Large intestine (tissue), 12 donors: ENCODE measurements at places on chromosomes 12 and 14. TPM values are rescaled to one million over a fixed set of nuclear protein-coding genes. Genes with fewer than 3 reads are reported as not detected.

GPX2 gene
- polyA plus RNA-seq = 26.6 TPM

GRCh38 chr14:50062438-50063085, 53.8 kb downstream of the VCPKMT start:
- peak; percentile 86 for DNase-seq
- peak overlapping the region; percentile 88 for H3K27ac ChIP-seq
- H3K4me3 ChIP-seq = no peak overlapping the region
- peaks cover 56% of the 10 kb centered on the region for H3K4me1 ChIP-seq
- H3K27me3 ChIP-seq = no peaks in the 10 kb centered on the region
- H3K36me3 ChIP-seq = no peaks in the 10 kb centered on the region

GRCh38 chr12:99712281-99712680, 64.7 kb downstream of the GARIN6 start:
- H3K27ac ChIP-seq = no peak overlapping the region
- no peak overlapping the region for H3K4me3 ChIP-seq
- DNase-seq = no peak
- no peaks in the 10 kb centered on the region for H3K36me3 ChIP-seq

GRCh38 chr12:46384451-46385309, 12.1 kb upstream of the SLC38A2 start:
- no peaks in the 10 kb centered on the region for H3K27me3 ChIP-seq
- no peaks in the 10 kb centered on the region for H3K36me3 ChIP-seq
- peak overlapping the region; percentile 97 for H3K27ac ChIP-seq
- peaks cover 14% of the 10 kb centered on the region for H3K4me1 ChIP-seq

DNA sequence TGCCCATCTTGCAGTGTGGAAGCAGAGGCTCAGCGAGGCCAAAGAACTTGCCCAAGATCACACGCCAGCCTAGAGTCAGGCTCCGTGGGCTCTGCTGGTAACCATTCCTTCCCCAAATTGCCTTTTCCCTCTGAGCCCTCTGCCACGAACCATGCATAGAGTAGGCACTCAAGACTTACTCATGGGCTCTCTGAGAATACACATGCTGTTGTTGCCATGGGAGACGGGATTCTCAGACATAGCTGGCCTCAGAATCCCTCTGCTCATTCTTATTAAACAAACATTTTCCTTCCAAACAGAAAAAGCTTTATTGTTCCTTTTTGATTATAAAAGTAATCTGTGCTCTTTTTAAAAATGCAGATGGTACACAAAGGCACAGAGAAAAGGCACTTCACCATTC, 52.5 kb upstream of the WSCD2 start:
- no peak for DNase-seq
- H3K4me1 ChIP-seq = no peaks in the 10 kb centered on the region
- H3K27ac ChIP-seq = no peak overlapping the region
- no peaks in the 10 kb centered on the region for H3K36me3 ChIP-seq

DNA sequence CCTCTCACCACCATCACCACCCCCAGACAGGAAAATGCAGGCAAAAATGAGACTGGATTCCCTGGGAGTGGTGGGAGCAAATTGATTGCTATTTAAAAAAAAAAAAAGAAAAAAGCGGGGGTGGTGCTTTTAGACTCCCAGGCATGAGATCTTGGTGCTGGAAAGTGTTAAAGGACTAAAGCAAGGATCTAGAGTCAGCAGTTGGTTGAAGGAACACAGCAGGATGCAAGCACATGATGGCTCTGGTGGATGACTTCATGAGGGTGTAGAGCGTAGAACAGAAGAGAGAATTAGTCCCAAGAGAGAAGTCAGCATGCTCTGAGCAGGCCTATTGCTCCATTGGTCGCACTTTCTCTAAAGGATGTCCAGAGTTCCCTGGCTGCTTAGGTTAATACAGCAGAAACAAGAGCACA, 183.8 kb upstream of the HMGA2 start:
- no peak for DNase-seq
- no peak overlapping the region for H3K4me3 ChIP-seq
- no peaks in the 10 kb centered on the region for H3K27me3 ChIP-seq
- no peaks in the 10 kb centered on the region for H3K4me1 ChIP-seq
- H3K27ac ChIP-seq = no peak overlapping the region
- H3K36me3 ChIP-seq = no peaks in the 10 kb centered on the region

IFNG-AS1 gene
- 0.13 TPM for polyA plus RNA-seq

DNA sequence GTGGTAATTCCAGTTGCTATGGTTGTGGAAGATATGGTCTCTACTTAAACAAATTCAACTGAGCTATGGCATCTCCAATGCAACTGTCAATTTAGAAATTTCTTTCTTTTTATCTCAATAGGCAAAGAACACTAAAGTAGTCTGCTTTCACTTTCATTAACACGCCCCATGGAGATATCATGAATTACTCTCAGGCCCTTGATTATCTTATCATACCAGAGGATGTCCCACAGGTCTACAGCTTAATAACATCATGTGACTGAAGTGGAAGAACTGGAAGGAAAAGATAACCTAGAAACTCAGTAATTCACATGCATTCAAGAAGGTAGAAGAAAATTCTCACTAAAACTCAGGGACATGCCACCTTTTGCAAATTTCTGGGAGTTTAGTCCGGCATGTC, 114.3 kb downstream of the FLRT2 start:
- H3K27ac ChIP-seq = no peak overlapping the region
- no peaks in the 10 kb centered on the region for H3K36me3 ChIP-seq
- H3K27me3 ChIP-seq = no peaks in the 10 kb centered on the region
- no peaks in the 10 kb centered on the region for H3K4me1 ChIP-seq
- H3K4me3 ChIP-seq = no peak overlapping the region

- H3K27ac ChIP-seq = no peak overlapping the region
- DNase-seq = no peak
- H3K4me1 ChIP-seq = peaks cover under 1% of the 10 kb centered on the region
These were observed 38.2 kb upstream of the TSPAN9 start for GRCh38 chr12:3038926-3039510.

EID3 gene
- polyA plus RNA-seq = 2.4 TPM

GRCh38 chr14:67705211-67705610, 3.5 kb downstream of the RDH12 start:
- H3K4me1 ChIP-seq = peaks cover 2% of the 10 kb centered on the region
- no peak overlapping the region for H3K27ac ChIP-seq

DNA sequence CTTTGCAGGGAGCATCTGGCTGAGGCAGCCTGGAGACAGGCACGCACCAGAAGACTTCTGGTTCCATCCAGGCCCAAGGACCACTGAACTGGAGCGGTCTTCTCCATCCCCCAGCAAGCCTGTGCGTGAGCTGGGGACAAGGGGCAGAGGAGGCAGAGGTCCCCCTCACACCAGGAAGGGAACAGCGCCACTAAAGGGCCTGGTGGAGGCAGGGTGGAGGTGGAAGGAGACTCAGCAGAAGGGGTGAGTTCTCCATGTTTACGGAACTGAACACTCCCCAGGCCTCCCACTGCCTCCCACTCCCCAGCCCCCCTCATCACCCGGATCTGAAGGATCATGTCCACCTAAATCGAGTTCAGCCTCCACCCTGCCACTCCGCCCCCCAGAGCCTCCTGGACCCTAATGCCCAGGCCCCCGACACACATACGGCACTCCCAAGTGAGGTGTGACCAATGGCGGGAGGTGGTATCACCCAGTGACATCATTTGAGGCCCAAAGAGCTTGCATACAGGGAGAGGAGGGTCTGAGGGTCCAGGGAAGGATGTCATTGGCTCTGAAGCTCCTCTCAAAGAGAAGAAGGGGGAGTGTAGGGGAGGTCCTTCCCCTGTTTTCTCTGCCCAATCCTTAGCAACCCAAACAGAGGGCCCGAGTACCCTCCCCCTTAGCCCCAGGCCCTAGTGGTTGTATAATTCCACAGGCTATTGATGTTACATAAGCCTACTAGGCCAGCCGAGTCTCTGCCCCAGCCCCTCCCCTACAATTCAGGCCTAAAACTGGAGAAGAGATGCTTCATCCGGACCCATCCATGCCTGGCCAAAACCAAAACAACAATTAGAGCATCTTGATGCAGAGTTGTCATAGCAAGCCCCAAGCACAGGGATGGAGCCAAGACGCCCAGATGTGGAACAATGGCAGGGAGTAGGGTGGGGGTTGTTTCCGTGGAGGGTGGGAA, 1.0 kb downstream of the FAIM2 start:
- H3K27ac ChIP-seq = peak overlapping the region; percentile 48
- no peaks in the 10 kb centered on the region for H3K36me3 ChIP-seq
- no peaks in the 10 kb centered on the region for H3K4me1 ChIP-seq
- peaks cover 42% of the 10 kb centered on the region for H3K27me3 ChIP-seq
- peak; percentile 30 for DNase-seq
- H3K4me3 ChIP-seq = peak overlapping the region; percentile 27

DNA sequence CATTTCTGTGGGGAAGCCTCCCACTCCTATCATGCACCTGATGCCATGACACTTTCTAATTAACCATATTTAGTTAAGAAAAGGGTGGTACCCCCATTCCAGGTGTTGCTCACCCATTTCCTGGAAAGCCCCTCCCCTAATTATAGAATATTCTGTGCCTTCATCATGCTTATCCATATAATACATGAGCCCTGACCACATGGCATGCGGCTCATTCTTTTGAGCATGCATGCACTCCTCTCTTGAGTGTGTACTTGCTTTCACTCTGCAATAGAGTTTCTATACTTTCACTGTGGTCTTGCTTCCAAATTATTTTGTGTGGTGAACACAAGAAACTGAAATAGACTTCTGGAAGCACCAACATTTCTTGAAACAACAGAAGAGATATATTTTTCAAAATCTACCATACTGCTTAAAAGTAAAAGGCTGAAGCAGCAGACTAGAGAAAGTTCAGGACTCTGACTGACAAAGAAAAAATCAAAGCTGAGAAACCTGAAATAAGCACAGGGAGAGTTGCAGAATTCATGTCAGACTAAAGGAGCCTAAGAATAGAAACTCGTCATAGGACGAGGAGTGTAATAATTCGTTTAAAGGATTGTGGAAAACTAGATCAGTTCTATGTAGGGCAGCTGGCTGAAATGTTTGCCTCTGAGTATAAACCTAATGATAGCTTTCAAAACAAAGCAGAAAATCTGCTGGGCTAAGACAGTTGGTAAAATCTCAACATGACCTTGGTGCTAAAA, 144.8 kb downstream of the KITLG start:
- no peak overlapping the region for H3K27ac ChIP-seq
- no peak overlapping the region for H3K4me3 ChIP-seq
- peaks cover 7% of the 10 kb centered on the region for H3K4me1 ChIP-seq
- H3K36me3 ChIP-seq = no peaks in the 10 kb centered on the region
- no peaks in the 10 kb centered on the region for H3K27me3 ChIP-seq

DNA sequence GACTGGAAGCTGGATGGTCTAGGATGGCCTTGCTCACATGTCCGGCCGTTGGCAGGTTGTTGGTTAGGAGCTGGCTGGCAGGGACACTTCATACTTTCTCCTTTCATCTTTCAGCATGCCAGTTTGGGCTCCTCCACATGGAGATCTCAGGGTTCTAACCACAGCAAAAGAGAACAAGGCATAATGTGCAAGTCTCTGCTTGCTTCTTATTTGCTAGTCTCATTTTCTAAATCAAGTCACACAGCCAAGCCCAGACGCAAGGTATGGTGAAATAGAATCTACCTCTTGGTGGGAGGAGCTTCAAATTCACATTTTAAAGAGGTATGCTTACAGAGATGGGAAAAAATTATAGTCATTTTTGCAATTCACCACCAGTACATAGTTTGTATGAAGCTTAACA, 69.1 kb upstream of the NAP1L1 start:
- no peaks in the 10 kb centered on the region for H3K36me3 ChIP-seq
- H3K4me3 ChIP-seq = no peak overlapping the region
- H3K4me1 ChIP-seq = no peaks in the 10 kb centered on the region
- no peak for DNase-seq

DHRS2 gene
- polyA plus RNA-seq = 0.84 TPM

LTB4R2 gene
- 6.0 TPM for polyA plus RNA-seq

LRRC74A gene
- not detected for polyA plus RNA-seq

DNA sequence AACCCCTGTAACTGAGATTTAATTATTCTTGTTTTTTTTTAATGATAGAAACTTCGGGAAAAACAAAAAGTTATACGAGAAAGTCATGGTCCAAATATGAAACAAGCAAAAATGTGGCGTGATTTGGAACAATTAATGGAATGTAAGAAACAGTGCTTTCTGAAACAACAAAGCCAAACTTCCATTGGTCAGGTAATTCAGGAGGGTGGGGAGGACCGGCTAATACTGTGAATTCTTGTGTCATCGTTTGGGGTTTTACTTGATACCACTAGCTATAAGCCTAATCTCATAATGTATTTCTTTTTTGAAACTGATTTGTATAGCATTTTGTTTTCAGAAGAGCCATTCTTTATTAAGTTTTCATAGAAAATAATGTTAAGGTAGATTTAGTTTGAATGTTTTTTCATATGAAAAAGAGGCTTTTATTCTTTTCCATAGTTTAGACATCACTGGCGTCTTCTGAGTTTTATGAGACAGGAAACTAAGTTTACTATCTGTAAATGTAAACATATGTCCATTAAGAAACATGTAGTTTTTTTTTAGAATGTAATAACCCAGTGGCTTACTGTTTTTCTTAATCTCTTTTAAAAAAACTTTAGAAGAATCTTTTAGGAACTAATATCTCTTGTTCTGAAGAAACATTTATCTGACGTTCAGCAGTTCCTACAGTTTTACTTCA, 62.9 kb upstream of the ATP2A2 start:
- peaks cover 4% of the 10 kb centered on the region for H3K36me3 ChIP-seq
- no peaks in the 10 kb centered on the region for H3K27me3 ChIP-seq
- no peak overlapping the region for H3K4me3 ChIP-seq
- DNase-seq = no peak
- H3K27ac ChIP-seq = no peak overlapping the region
